Midbrain (tissue), 1 donor: ENCODE measurements at places on chromosomes 7 and 10.

DNA sequence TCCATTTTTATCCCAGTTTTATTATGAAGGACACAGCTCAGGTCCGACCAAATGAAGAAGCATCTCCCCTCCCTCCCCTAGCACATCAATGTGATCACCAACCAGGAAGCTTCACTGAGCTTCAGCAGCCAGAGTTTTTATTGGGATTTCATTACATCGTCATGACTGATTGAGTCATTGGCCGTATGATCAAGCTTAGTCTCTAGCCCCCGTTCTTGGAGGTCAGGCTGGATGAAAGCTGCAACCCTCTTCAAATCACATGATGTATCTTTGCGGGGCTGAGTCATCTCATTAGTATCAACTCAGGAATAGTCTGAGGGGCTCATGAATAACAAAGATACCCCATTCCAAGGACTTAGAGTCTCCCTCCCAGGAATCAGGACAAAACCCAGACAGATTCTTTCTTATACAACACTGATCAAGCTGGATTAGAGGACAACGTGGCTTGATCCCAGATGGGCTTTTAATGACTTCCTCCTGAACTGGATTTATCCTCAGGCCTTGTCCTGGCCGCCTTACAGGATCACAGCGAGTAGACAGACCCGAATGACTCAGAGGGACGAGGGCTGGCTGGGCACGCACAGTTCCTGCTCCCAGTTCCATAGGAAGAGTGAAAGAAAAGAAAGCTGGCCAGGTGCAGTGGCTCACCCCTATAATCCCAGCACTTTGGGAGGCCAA, 14.5 kb downstream of the LIMK1 start:
- no peak for DNase-seq

GRCh38 chr7:55510621-55511020, 61.7 kb downstream of the VOPP1 start:
- no peak for DNase-seq

GRCh38 chr7:133828906-133829305, 298.2 kb upstream of the LRGUK start:
- DNase-seq, result no peak

DNA sequence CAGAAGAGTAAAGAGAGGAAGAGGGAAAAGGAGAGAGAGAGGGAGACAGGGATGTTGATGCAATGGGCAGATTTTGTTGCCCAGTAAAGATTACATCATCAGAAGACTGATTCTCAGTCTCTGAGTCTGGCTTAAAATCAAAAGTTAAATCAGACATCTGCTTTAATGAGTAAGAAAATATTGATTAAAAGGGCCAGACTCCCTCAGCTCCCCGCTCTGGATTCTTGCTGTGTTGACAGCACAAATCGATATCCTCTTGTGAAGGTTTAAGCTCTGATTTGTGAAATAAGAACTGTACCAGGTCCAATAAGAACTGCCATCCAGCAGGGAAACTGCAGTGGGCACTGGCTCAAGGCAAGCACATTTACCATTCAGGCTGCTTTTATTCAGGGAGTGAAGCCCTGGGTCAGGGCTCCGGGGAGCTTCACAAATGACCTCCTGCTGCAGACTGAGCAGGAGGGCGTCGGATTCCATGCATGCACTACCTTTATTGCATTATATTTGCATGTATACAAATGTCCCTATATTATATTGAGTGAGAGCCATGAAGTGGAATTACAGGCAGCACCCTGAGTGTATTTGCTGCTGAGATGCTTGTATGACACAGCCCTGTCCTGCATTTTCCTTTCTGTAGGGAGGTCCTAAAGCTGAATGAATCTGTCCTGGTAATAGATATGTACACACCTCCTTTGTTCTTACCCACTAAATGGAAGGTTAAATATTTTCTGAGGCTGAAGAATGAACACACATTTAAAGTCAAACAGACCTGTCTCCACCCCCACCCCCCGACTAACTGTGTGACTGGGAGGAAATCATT, 401.5 kb downstream of the REEP3 start:
- no peak for DNase-seq

DNA sequence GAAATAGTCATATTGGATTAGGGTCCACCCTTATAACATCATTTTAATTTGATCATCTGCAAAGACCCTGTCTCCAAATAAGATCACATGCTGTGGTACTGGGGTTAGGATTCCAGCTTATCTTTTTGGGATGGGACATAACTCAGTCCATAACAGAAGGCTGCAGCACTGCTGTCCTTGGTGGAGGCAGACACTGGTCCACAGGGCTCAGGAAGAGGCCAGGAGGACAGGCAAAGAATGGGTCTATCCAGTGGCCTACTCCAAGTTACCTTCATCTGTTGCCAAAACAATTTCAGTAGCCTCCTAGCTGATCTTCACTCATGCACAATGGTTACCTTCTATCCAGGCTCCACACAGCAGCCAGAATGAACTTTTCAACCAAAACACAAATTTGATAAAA, 387.0 kb downstream of the GRID1 start:
- DNase-seq, result no peak

DNA sequence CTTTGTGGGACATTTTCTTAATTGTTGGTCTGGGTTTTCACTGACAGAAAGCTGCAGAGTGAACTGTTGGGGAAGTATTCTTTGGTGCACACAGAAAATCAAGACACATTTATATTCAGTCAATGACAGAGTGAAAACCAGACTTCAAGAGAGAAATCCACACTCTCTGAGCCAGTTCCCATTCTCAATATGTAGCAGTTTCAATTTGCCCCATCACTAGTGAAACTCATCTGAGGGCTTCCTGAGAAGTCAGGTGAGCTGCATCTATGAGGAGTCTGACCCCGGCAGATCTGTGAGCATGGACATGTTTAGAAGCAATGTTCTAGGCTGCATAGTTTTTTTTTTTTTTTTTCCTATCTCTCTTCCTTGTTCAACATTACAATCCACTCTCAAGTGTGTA, 163.7 kb upstream of the AHR start:
- no peak for DNase-seq
